Naive thymus-derived CD4-positive, alpha-beta T cell (primary cell): ENCODE measurements at places on chromosomes 16 and 17.

- no peak for DNase-seq
Measured at GRCh38 chr16:63774302-63774701, 1347.6 kb downstream of the CDH11 start.

- no peak for DNase-seq
Measured at GRCh38 chr16:80948886-80949493, 57.7 kb downstream of the CMC2 start.

DNA sequence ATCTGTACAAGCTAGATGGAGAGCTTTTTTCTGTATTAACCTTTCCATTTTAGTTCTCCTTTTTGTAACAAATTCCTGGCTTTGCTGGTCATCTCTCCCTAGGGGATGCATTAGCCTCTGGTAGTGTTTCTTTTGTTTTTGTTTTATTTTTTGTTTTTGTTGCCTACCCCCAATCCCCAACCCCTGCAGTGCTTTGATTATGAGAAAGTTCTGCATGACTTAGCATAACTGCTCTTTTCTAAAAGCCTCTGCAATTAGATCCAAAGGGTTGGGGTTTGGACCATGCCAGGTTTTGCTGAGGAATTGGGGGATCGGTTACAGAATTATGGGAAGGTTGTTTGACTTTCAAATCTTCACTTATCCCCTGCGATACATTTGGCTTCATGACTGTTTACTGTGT is 98.2 kb downstream of the ADAMTS18 start:
- no peak for DNase-seq

DNA sequence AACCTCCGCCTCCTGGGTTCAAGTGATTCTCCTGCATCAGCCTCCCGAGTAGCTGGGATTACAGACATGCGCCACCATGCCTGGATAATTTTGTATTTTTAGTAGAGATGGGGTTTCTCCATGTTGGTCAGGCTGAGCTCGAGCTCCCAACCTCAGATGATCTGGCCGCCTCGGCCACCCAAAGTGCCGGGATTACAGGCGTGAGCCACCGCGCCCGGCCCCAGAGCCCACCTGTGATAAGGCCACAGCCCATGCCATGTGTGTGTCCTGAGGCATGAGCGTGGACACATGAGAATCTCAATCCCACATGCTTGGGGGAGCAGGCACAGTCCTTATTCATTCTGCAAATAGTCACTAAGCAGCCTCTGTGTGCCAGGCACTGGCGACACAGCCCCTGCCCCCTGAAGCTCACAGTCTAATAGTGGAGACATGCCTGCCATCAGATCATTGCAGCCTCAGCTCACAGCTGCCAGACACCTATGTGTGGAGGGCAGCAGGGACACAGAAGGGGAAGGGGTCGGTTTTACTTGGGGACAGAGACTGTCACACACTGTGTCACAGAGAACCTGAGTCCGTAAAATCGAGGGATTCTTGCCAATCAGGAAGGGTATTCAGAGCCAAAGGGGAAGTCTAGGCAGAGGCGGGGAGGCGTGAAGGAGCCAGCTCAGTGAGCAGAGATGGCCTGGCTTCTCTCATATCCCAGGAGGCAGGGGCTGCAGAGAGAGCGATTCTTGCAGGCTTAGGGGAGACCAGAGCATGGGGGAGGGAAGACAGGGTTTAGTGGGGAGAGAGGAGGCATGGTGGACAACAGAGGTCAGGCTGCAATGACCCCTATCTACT is 9.4 kb upstream of the ABCC3 start:
- no peak for DNase-seq

DNA sequence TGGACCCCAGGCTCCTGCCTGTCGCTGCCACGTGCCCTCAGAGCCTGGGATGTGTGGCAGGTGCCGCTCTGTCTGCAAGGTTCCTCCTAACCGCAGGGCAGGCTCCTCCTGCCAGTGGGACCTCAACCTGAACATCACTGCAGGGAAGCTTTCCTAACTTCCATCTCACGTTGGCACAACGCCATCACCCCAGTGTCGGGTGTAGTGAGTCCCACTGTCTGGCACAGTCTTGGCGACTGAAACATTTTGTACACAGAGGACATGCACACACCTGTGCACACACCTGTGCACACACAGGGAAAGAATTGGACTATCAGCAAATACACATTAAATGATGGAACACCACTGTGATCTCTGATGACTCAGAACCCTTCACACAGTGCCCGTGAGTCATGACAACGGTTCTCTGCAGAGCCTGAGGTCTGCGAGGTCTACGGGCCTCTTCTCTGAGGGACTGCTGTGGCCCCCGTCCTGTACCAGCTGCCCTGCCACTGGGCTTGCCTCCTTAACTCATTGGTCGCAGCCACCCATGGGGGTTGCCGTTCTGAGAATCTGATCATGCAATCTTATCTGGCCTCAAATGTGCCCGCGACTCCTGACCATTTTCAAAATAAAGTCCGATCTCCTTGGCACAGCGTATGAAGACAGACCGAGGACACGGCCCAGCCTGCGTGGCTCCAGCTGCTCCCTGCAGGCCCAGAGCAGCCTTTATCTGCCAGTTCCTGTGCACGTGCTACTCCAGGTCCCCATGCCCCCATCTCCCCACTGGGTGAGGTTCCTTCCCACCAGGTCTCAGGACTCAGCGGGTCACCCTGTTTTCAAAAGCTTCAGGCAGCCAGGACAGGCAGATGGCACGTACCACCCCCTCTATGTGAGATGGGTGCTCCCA is 7.6 kb downstream of the CCDC57 start:
- DNase-seq: no peak

- DNase-seq: no peak
Measured at GRCh38 chr16:87376660-87377059, 6.9 kb downstream of the FBXO31 start.

- no peak for DNase-seq
Measured at GRCh38 chr17:30113213-30113612, 3.4 kb upstream of the NSRP1 start.

GRCh38 chr16:27332105-27332504 is 18.3 kb downstream of the IL4R start:
- DNase-seq: no peak

DNA sequence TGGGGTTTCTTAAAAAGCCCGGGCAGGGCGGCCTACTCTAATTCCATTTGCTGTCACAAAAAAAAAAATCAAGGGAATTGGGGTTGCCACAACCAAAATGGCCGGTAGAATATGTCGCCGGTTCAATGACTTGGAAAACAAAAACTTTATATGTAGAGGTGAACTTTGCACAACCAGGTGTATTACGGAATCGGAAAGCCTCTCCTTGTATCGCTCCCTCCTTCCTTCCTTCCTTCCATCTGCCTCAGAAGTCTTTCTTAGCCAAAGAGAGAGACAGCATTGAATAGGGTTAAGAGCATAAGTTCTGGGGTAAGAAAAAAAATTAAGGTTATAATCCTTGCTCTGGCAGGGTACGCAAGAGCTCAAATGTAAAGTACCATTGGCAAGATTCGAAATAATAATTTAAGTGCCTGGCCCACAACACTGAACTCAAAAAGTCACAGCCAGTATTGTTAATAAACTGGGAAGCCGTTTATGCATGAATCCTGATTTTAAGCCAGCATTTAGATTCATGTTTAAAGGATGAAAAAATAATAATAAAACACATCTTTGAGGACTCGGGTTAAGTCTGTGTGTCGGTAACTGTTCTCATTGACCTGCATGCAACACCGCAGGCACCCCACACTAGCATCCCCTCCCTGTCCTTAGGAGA is 522 bp upstream of the GLG1 start:
- DNase-seq: no peak

DNA sequence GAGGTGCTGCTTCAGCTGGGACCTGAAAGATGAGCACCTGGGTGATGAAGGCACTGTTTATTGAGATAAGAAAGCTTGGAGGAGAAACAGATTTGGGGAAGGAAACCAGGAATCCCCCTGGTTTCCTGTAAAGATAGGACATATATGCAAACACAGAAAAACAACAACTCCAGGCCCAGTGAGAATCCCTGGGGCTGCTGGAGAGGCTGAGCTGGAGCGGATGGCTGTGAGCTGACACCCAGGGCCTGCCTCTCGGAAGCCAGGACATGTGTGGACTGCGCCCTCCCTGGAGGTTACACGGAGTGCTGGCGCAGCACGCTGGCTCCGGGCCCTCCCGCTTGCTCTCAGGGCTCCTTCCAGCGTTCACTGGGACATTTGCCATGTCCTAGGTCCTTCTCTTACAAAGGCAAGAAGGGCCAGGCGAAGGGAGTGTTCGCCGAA is 57.5 kb downstream of the CYB5B start:
- no peak for DNase-seq

DNA sequence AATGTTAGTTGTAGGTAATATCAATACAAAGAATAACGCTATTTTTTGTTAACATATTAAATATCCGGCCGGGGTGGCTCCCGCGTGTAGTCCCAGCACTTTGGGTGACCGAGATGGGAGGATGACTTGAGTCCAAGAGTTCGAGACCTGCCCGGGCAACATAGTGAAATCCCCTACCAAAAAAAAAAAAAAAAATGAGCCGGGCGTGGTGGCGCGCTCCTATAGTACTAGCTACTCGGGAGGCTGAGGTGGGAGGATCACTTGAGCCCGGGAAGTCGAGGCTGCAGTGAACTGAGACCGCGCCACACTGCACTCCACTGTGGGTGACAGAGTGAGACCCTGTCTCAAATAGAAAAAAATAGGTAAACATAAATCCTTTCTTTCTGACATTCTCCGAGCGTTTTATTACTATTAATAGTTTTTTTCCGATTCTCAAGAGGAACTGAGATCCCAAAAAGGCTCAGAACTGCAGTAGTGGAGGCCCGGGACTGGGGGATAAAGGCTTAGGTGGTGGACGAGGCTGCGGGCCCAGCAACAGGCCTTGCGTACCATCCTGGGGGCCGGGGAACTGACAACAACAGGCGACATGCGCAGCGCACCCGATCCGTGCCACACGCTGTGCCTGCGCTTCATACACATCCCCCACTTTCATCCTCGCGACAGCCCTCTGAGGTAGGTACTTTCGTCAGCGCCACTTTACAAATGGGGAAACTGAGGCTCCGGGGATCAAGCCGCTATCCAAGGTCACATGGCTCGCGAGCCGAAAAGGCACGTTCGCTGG is 919 bp downstream of the N4BP1 start:
- DNase-seq: peak; percentile 50

DNA sequence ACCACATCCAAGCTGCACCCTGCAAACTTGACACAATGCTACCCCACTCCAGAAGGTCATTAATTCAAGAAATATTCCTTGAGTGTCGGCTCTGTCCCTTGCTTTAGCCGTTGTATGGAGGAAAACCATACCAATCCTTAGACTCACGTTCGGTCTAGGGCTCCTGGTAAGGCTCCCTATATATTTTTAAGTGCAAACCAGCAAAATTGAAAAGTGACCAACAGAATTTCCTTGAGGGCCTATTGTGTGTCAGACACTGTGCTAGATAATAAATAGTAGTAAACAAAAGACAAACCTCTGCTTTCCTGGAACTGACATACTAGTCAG is 390 bp upstream of the BBS2 start:
- no peak for DNase-seq

DNA sequence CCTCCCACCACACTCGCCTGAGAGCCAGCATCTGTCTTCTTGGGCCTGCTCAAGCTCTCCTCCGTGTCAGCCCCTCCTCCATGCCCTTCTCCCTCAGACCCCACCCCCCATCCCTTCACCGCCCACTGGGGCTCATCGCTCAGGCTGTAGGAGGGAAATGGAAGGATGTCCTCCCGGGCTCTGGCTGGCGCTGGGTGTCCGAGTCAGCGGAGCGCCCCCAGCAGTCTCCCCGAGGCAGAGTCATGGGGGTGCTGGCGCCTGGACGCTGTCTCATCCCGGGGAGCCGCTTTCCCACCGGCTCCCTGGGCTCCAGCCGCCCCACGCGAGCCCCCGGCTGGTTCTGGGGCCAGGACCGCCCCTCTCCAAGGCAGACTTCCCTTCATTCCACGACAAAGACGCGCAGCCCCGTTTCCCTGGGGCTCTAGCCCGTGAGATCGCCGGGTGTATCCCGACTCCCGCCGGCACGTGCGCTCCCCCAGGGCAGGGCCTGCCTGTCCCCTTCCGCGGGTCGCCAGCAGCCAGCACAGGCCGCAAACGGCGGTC is 428 bp upstream of the ANTKMT start:
- no peak for DNase-seq

- no peak for DNase-seq
Measured at GRCh38 chr16:11138022-11138768, 117.8 kb downstream of the SOCS1 start.

GRCh38 chr16:23320693-23321092 is 18.6 kb downstream of the SCNN1B start:
- no peak for DNase-seq

GRCh38 chr17:13544765-13545164 is 57.0 kb downstream of the HS3ST3A1 start:
- DNase-seq: no peak

DNA sequence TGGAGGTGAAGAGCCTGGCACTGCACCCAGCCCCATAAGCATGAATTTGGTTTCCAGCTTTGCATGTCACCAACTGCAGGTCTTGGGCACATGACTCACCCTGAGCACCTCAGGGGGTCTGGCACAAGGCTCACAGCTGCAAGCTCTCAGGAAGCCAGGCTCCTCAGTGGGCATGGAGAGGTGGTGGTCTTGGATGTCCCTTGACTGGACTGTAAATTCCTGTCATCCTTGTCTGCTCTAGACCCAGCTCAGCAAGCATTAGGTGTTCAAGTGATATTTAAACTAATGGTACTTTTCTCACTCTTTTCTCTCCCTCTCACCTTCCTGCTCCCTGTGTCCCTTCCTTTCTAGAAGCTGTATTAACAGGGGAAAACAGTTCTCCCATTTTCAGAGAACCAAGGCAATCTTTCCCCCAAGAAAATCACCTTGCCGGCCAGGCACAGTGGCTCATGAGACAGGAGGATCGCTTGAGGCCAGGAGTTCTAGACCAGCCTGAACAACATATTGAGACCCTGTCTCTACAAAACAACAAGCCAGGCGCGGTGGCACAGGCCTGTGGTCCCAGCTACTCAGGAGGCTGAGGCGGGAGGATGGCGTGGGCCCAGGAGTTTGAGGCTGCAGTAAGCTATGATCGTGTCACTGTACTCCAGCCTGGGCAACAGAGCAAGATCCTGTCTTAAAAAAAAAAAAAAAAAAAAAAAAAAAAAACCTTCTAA is 5.1 kb upstream of the KIFC3 start:
- DNase-seq: no peak

- no peak for DNase-seq
Measured at GRCh38 chr16:77219437-77219836, 20.2 kb downstream of the SYCE1L start.

- no peak for DNase-seq
Measured at GRCh38 chr17:15981208-15981607, 18.3 kb downstream of the ZSWIM7 start.

DNA sequence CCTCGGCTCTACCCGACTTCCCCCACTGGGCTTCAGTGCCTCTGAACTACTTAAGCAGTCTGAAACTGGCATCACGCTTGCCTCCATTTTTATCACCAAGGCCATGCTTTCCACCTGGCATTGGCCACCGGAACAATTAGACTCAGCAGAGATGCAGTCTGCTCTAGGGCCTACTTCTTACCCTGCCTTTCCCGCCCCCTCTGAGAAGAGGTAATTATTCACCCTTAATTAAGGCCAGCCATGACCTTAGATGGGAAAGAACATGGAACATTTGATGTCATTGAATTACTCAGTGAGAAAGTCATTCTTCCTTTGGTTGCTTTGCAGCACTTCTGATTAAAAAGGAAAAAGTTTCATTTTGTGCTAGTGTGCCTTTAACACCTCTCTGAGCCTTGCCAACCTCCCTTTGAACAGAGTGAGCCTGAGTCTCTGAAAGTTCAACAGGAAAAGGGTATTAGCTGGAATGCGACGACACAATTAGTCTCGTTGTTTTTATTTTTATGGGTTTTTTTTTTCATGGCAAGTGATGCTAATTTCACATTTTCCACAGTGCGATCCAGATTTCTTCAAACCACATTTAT is 60.9 kb upstream of the TNRC6A start:
- no peak for DNase-seq

- DNase-seq: no peak
Measured at GRCh38 chr17:66533572-66533971, 231.2 kb downstream of the PRKCA start.
